ENCODE measurements at places on chromosomes 12 and 14.

GRCh38 chr12:110546339-110546738 lies 36.8 kb downstream of the PPTC7 start:
- DNase-seq = no peak

DNA sequence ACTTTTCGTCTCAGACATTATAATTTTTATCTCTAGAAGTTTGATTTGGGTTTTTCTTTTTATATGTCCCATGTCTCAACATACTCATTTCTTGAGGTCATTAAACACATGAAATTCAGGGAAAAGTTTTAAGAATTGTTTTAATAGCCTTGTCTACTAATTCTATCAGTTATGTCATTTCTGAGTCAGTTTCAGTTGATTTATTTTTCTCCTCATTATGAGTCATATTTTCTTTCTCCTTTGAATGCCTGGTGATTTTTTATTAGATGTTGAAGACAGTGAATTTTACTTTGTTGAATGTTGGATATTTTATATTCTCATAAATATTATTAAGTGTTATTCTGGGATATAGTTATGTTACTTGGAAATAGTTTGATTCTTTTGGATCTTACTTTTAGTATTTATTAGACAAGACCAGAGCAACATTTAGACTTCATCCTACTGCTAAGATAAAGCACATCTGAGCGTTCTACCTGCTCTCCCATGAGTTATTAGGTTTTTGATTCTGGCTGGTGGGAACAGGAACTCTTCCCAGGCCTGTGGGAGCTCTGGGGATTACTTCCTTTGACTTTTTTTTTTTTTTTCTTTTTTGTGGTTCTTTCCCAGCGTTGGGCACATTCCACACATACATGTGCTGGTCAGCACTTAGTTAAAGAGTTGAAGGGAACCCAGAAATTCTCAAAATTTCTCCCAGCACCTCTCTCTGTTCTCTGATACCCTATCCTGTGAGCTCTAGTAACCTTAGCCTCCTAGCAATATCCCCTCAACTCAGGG lies 1157.7 kb downstream of the BCL11B start:
- no peak for DNase-seq

GRCh38 chr12:126036348-126036747 lies 971.1 kb downstream of the AACS start:
- DNase-seq = no peak

DNA sequence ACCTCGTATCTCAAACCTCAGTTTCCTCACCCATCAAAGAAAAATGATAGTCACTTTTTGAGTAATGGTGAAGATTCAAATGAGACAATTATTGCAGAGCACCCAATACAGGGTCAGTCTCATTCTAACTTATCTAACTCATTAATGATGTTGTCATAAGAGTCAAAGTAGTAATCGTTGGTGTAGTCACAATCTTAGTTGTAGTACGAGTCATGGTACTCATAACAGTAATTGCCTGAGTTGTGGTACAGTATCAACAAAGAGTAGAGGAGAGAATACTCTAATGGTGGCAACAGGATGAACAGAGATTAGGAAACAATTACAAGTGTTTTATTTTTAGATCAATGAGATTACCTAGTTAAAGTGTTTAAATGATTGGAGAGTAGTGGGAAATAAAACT lies 93.6 kb upstream of the TMTC2 start:
- DNase-seq = no peak

DNA sequence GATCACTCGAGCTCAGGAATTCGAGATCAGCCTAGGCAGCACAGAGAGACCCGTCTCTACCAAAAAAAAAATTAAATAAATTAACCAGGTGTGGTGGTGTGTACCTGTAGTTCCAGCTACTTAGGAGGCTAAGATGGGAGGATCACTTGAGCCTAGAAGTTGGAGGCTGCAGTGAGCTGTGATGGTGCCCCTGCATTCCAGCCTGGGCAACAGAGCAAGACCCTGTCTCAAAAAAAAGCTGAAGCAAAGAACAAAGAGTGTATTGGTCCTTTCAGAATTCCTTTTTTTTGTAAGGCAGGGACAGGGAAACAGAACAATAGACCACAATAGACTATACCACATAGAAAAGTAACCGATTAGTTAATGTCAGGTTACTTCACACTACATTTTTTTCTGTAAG lies 47.4 kb downstream of the MARK3 start:
- DNase-seq = no peak

GRCh38 chr14:85501751-85502150 lies 28.2 kb upstream of the FLRT2 start:
- DNase-seq = no peak

GRCh38 chr12:73902260-73902659 lies 635.4 kb upstream of the ATXN7L3B start:
- DNase-seq = no peak

- no peak for DNase-seq
Observed at GRCh38 chr12:130835011-130835410, 4.0 kb downstream of the STX2 start.

- DNase-seq = no peak
Observed at GRCh38 chr12:107967170-107967569, 161.9 kb upstream of the WSCD2 start.

DNA sequence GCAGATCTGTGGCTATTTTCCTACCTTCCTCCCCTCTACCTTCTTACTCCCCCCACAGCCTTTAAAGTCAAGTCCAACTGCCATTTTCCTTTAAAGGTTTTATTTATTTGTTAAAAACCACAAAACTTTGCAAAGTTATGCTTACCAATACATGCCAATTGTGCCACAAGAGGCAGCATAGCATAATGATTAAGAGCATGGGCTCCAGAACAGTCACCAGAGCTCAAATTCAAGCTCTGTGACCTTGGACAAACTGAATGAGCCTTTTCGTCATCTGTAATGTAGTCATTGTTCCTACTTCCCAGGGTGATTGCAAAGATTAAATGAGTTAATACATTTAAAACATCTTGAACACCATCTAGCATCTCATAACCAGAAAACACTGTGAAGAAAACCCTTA lies 13.0 kb upstream of the FMNL3 start:
- DNase-seq = no peak

All from activated CD8-positive, alpha-beta memory T cell treated with anti-CD3 and anti-CD28 coated beads, Interleukin-2, amount 50 U/mL, for 4 hours (primary cell).